ENCODE measurements at places on chromosomes 16 and 17.

- DNase-seq = no peak
Measured at GRCh38 chr17:78206298-78206697, 7.8 kb upstream of the BIRC5 start.

DNA sequence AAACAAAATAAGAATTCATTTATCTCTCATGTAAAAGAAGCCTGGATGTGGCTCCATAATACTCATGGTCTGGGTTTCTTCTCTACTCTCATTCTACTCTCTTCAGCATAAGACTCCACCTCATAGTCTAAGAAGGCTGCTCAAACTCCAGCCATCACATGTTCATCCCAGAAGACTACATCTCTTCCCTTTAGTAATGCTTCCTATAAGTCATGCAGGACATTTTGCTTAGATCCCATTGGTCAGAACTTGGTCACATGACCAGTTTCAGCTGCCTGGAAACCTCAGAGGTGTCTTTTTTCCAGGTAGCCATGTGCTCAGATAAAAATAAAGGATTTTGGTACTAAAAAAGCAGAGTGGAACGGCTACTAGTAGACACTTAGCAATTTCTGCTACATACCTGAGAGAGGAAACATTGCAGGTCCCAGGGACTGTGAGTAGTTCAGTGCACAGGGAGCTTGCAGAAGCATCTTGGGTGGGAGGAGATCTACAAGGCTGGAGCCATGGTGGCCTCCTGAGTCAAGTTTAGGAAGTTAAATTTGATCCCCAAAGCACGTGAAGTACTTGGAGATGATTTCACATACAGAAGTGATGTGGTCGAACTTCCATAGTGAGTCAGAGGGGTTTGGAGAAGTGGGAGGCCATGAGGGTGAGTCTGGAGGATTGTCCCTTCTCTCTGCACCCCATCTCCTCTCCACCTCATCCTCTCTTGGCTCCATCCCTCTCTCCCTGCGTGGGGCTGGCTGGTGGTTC is 110.2 kb downstream of the CCDC182 start:
- DNase-seq = no peak

DNA sequence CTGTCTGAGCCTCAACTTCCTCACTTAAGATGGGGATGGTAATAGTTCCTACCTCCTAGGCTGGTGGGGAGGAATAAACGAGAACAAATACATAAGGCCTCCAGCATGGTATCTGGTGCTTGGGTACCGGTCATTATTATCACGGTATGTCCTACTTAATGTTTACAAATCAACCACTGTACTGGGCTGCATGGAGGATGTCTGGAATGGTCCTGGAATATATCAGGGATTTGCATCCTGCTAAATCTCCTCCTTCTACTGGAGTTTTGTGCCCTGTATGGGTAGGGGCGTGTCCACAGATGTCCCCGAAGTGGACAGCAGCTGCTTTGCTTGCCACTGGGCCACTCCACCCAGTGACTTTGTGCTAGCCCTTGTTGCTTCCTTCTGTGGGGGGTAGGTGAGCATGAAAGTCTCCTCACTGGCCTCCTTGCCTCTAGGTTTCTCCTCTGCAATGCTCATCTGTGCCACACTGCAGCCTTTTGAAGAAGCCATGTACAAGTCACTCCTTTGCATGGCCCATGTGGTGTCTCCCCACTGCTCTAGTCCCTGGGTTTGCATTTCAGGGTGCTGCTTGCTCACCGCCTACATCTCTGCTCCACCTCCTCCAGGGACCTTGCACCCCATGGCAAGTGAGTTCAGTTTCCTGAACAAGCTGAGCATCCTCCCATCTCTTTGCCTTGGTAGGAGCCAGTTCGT is 2.2 kb upstream of the CMIP start:
- DNase-seq = no peak

GRCh38 chr17:69960755-69961154 is 114.3 kb upstream of the KCNJ16 start:
- DNase-seq = no peak

DNA sequence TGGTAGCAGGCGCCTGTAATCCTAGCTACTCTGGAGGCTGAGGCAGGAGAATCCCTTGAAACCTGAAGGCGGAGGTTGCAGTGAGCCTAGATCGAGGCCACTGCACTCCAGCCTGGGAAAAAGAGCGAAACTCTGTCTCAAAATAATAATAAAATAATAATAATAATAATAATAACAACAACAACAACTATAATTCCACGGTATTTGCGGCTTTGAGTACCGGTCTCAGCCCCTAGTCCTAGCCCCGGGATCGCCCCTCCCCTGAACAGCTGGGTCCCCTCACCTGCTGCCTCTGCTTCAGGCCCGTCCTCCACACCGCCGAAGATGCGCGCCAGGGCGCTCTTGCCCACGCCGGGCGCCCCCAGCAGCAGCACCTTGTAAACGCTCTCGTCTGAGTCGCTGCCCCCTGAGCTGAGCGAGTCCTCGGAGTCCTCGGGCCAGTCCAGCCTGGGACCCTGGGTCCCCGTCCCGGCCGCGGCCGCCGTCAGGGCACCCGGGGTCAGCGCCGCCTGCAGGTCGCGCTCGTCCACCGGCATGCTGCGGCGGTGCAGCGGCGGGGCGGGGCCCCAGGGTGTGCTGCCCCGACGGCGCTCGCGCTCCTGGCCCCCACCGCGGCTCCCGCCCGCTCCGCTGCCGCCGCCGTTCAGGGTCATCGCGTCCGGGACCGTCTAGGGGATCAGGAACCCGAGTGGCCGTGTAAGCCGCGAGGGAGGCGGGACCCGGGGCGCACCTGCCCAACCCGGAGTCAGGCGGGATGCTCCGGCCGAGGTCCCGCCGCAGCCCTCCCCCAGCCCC is 611 bp downstream of the RRAD start:
- peak; percentile 73 for DNase-seq

DNA sequence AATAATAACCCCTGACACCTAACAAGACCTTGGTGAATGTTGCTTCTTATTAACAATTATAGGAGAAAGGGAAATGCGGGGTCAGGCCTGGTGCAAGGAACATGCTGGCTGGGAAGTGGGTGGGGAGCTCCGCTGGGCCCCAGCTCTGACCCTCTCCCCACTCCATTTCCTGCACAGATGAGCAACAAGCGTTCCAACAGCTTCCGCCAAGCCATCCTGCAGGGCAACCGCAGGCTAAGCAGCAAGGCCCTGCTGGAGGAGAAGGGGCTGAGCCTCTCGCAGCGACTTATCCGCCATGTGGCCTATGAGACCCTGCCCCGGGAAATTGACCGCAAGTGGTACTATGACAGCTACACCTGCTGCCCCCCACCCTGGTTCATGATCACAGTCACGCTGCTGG is 23.0 kb downstream of the RHBDL3 start:
- DNase-seq = no peak

GRCh38 chr17:4913994-4914393 is 11.1 kb upstream of the CHRNE start:
- DNase-seq = no peak

- no peak for DNase-seq
Measured at GRCh38 chr16:89056592-89056991, 37.1 kb upstream of the ACSF3 start.

DNA sequence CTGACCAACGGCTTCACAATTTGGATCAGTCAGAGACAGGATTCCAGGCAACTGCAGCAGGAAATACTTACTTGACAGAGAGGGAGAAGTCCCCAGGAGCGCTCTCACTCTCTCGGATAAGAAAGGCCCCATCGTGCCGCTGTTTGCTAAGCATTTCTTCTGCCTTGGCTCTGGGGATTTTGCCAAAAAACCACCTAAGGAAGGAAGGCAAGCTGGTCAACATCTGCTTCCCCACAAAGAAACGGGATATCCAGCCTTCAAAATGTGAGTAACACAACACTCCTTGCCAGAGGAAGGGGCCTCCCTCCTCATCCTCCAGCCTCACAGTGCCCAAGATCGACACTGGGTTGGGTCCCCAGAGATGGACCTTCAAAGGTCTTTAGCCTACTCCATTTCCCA is 36.6 kb upstream of the SLC25A19 start:
- no peak for DNase-seq

- DNase-seq = no peak
Measured at GRCh38 chr16:78607022-78607421, 507.6 kb downstream of the WWOX start.

DNA sequence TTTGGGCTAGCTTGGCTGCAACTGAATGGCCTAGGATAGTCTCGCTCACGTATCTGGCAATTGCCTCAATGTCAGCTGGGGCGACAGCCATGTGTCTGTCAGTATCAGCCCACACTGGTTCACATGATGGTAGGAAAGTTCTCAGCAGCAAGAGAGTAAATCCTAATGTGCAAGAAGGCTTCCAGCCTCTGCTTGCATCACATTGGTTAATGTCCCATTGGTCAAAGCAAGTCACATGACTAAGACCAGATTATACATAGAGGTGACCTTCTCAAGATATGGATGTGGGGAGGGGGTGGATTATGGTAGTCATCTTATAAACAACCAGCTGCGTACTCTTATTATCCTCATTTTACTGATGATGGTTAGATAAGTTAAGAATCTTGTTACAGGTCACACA is 31.0 kb downstream of the CHP2 start:
- DNase-seq = no peak

DNA sequence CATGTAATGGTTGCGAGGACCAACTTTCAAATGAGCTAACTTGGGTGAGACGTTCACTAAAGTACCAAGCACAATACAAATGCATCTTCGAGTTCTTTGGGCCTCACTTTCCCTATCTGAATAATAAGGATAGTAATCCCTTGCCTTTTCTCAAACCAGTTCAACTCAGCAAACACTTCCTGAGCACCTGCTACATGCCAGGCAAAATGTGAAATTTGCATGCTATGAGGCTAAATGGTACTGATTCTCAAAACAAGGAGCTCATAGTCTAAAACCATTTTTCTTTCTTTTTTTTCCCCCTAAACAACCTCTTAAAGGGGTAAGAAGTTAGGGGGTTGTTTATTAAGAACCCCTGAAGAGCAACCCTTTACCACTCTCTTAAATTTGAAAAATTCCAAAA is 101.4 kb upstream of the HLF start:
- no peak for DNase-seq

GRCh38 chr17:17713839-17714238 is 32.6 kb downstream of the RAI1 start:
- DNase-seq = no peak

DNA sequence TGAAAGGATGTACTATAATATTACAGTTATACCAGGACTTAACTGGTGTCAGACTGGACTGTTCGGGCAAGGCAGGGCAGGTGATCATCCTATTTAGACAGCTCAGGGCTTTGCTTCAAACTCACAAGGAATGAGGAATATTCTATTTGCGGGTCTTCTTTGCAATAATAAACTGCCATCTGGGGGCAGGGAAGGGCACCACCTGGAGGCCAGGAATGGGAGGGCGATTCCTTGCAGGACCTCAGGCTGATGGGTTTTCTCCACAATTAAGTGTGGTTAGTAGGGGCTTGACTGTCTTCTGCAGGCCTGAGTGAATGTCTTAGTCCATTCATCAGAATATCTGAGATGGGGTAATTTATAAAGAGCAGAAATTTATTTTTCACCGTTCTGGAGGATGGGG is 424.1 kb downstream of the CA10 start:
- DNase-seq = peak; percentile 61

GRCh38 chr16:71943887-71944286 is 48.6 kb downstream of the IST1 start:
- no peak for DNase-seq

GRCh38 chr17:34763728-34764665 is 184.6 kb downstream of the TMEM132E start:
- DNase-seq = no peak

DNA sequence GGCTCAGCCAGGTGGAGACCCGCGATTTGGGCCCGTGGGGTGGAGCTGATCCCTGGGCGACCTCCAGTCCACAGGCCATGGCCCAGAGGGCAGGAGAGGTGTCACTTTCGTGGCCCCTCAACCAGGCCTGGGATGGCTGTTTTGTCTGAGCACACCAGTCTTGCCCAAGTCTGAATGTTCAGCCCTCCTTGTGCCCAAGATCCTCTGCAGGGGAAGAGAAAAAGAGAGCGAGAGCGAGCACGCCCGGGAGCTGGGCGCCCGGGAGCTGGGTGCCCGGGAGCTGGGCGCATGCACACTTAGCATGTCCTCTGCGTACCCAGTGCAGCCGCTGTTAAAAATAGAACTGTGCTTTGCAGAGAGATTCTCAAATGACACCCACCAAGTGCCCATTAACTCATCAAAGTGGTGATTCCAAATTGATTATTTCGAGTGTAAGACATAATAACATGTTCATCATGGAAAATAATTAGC is 403.3 kb upstream of the TNRC6C start:
- DNase-seq = no peak

GRCh38 chr16:30515275-30515674 is 11.1 kb downstream of the ZNF768 start:
- no peak for DNase-seq

GRCh38 chr17:63699638-63700527 is at the start of gene LIMD2:
Gene LIMD2 (minus strand): TSS chr17:63700125. CDS start chr17:63699298, 827 bp downstream.
- peak; percentile 86 for DNase-seq

DNA sequence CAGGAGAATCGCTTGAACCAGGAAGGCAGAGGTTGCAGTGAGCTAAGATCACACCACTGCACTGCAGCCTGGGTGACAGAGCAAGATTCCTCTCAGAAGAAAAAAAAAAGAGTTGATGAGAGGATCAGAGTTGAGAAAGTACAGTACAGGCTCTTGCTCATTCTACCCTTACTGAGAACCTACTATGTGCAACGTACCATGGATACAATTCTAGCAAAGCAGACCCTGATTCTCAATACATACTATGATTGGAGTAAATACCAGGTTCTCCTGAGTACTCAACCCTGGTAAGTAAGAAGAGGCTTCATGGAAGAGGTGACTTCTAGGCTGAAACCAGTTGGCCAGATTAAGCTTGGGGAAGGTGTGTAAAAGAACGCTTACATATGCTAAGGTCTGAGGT is 1.2 kb downstream of the RFFL start:
- no peak for DNase-seq

DNA sequence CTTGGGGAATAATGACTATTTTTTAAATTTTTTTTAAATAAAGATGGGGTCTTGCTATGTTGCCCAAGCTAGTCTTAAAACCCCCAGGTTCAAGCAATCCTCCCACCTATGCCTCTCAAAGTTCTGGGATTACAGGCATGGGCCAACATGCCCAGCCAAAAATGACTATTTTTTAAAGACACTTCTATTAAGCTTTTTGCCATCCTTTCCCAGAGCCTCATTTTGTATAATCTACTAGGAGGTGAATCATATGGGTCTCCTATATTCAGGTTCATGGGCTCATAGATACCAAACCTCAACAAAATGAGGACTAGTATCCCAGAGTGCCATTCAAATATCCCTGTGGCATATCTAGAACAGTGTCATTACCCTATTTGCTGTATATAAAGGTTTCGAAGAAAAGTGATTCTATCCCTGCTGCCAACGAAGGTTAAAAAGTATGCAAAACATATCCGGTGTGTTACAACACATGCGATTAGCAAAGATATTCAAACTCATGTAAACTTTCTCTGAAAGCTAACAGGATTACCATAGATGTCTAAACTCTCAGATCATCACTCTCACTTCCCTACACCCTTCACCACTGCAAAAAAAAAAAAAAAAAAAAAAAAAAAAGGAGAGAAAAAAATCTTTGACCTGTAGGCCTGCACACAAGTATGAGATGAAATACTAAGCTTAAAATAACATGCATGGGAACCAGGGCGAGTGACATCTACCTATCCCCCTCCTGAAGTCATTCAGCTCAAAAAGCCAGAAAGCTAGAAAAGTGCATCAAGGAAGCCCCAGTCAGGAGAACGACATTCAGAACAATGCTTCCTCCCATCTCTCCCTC is 23.5 kb downstream of the XPO6 start:
- DNase-seq = no peak
